NAMALWA (cell line): ENCODE measurements at places on chromosomes 13 and 19.

DNA sequence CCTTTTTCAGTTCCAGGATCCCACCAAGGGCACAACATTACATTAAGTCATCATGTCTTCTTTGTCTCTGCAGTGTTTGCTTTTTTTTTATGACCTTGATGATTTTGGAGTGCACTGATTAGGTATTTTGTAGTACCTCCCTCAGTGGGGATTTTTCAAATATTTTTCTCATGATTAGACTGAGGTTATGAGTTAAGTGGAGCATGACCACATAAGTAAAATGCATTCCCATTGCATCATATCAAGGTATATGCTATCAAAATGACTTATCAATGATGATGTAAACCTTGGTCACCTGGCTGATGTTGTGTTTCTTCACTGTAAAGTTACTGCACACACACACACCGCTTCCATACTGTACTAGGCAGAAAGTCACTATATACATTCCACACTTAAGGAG lies 96.7 kb upstream of the TRPC4 start:
- no peak for DNase-seq

- no peak for DNase-seq
Measured at GRCh38 chr19:31586282-31586681, 237.0 kb upstream of the TSHZ3 start.

- DNase-seq = no peak
Measured at GRCh38 chr13:48600374-48601364, 53.1 kb upstream of the CYSLTR2 start.

DNA sequence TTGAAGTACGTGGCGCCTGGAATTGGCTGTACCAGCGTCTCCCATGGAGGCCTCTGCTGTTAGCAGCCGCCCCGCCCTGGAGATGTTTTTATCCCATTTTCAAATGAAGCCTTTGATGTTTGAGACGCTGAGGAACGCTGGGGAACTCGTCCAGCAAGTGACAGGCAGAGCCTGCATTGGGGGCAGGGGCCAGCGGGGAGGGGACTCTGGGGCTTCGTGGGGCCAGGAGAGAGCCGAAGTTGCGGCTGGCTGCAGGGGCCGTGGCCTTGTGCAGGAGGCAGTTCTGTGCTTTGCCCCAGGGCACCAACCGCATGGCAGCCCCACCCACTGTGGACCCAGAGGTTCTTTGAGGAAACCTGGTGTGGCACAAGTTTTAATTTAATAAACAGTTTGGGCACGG lies 13.5 kb downstream of the SPPL2B start:
- no peak for DNase-seq

DNA sequence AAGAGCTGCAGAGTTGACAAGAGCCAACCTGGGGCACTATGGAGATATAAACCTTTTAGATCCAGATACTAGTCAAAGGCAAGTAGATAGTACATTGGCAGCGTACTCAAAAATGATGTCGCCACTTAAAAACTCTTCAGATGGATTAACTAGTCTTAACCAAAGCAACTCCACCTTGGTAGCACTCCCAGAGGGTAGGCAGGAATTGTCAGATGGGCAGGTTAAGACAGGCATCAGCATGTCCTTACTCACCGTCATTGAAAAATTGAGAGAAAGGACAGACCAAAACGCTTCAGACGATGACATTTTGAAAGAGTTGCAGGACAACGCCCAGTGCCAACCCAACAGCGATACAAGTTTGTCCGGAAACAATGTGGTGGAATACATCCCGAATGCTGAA lies 8.9 kb downstream of the ZNF507 start:
- DNase-seq = no peak

GRCh38 chr13:41026788-41027187 lies 7.7 kb upstream of the ELF1 start:
- no peak for DNase-seq

GRCh38 chr19:38063928-38064327 lies 156.9 kb downstream of the SIPA1L3 start:
- no peak for DNase-seq

DNA sequence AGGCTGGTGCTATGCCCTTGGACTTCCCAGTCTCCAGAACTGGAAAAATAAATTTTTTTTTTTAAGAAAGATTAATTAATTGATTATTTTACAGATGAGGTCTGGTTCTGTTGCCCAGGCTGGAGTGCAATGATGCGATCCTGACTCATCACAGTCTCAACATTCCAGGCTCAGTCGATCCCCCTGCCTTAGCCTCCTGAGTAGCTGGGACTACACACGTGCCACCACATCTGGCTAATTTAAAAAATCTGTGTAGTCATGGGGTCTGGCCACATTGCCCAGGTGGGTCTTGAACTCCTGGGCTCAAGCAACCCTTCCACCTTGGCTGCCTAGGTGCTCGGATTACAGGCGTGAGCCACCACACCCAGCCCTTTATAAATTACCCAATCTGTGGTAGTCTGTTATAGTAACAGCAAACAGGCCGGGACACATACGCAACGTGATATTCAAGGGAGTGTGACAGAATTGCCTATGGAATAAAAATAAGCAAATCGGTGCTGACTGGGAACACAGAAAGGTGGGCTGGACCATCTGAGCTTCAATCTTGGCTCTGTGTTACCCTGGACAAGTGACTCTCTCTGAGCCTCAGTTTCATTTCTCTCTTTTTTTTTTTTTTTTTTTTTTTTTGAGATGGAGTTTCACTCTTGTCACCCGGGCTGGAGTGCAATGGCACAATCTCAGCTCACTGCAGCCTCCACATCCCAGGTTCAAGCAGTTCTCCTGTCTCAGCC lies 42.8 kb downstream of the PIN1 start:
- DNase-seq = no peak

DNA sequence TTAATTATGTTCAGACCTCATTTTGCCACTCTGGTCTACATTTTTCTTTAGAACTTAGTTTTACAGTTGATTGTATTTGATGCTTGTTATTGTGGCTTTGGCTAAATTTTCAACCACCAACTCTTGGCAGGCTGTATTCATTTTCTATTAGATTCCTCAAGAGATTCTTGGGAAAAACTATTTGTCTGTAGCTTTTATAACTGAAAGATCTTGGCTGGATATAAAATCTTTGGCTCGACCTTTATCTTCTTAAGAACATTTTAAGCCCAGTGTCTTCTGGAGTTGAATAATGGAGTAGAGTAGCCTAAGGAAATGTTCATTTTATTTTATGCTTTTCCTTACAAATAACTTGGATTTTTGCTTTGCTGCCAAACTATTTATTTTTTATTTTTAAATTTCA lies 848.5 kb downstream of the PCDH17 start:
- no peak for DNase-seq

DNA sequence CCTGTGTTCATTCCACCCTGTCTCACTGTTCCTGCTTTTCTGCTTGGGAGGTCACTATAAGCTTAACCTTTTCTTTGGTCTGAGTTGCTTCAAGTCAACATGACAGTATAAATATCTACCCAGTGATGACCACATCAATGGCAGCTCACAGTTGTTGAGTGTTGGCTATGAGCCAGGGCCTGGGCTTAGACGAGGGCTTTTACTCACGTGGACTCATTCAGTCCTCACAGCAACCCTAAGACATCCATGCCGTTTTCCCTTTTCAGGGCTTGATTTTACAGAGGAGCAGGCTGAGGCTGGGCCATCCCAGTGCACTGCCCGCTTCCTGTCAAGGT lies 10.2 kb upstream of the CCDC97 start:
- no peak for DNase-seq
